ENCODE measurements at places on chromosomes 4 and X.

DNA sequence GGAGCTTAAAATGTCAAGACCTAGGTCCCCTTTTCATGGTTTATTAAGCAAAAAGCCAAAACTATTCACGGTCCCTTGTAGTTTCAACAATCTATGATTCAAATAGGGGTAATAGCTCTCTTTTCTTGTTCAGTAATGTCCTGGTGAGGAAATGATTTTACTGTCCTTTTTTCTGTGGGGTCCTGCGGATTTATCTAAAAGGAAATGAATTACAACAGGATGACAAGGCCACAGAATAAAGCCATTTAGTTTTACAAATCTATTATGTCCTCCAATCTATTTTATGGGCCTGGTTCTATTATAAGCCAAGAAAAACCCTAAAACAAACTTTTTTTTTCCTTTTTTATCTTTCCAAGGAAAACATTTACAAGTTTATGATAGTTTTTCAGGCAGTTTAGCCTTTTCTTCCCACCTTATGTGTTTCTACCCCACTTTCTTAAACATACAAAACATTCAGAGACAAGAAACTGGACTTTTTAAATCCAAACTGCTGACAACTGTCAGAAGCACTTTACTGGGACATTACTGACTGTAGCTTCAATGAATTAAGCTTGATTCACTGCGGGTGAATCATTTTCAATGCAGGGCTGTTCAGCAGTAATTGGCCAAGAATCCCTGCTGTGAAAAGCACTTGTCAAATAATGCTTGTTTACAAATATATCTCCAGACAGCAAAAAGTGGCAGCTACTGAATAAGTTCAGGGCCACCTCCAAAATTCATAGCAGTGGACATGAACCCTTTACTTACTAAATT is 4.3 kb downstream of the EPHA5 start:
- no peak for DNase-seq

DNA sequence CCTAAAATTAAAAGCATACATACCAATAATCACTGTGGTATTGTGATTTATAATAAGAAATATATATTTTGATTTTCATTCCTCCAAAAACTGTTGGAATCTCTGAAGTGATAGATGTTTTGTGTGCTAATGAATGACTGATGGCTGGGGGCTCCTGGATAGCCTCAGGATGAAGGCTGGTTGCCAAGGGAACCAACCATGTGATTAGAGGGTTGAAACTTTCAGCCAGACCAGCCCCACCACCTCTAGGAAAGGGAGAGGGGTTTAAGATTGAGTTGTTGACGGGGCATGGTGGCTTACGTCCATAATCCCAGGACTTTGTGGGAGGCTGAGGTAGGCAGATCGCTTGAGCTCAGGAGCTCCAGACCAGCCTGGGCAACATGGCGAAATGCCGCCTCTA is 34.0 kb downstream of the HS6ST2 start:
- no peak for DNase-seq

GRCh38 chrX:113412106-113412505 is 571.5 kb upstream of the AMOT start:
- DNase-seq = no peak

- no peak for DNase-seq
These were observed 73.8 kb downstream of the MFAP3L start for GRCh38 chr4:169952236-169953002.

DNA sequence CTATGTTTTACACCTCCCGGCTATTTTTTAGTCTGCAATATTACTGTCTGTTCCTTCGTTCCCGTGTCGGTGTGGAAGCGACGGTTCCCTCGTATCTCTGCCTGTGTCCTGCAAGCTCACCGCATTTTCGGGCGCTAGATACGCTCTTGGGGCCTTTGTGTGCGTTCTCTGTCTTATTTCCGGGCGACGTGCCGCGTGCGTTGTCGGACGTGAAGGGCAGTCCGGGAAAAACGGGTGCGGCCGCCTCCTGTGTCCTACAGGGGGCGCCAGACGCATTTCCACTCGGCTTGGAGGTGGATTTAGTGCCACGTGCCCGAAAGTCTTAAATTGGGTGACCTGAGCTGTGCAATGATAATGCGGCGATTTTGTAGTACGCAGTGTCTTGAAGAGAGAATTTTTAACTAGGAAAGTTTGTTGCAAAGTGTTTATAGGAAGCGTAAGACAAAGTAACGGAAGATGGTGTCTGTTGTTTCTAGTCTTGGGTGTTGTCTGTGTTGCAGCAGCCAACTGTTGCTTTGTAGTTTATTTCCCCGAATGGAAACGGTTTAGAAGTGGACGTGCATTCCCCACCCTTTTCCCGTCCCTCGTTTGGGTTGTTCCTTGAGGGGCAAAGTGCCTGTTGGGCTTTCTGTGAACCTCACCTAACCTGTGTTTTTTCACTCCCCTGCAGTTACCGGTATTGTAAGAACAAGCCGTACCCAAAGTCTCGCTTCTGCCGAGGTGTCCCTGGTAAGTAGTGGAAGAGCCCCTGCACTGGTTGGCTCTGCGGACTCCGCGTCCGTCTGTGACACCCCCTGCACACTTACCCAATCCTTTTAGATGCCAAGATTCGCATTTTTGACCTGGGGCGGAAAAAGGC is 720 bp downstream of the RPL10 start:
- DNase-seq = no peak

DNA sequence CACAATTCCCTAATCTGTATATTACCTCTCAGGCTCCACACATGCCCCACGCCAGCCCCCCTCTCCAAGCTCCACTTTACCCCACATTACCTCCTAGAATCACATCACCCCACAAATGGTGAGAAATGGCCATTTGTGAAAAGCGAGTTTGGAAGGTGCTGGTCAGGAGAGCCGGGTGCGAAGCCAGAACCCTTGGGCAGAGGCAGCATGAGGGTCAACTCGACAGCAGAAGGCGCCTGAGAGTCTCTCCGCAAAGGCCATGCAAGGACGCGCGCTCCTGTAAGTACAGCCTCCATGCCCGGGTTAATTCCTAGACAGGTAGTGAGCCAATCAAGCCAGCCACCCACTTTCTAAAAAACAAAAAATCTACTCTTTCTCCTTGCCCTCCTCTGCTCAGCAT is 42.4 kb downstream of the RHOXF2 start:
- DNase-seq = no peak

DNA sequence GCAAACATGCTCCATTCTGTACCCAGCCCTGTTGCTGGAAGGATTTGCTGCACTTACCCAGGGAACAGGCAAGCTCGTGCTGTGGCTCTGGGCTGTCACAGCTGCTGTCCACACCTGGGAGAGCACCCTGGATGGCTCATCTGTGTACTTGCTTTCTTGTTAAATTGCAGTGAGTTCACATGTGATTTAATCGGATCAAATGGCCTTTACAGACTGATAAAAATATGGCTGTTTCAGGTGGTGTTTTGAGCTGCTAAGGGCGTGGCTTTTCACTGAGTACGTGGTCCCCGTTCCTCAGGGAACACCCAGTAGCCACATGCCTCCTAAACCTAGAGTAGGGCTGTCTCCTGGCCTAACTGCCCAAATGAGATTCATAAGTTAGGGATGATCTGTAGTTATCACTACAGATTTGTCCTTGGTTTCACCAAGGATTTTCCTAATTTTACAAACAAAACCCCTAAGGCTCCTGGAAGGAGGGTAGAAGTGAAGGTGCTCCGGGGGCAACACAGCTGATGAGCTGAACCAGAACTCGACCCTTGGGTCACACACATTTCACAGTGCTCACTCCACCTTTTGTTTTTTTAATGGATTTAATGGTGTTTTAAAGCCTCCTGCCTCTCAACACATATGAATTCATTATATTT is 13.7 kb downstream of the KLKB1 start:
- no peak for DNase-seq

- DNase-seq = no peak
These were observed 192.5 kb downstream of the ASMT start for GRCh38 chrX:1807301-1807731.

DNA sequence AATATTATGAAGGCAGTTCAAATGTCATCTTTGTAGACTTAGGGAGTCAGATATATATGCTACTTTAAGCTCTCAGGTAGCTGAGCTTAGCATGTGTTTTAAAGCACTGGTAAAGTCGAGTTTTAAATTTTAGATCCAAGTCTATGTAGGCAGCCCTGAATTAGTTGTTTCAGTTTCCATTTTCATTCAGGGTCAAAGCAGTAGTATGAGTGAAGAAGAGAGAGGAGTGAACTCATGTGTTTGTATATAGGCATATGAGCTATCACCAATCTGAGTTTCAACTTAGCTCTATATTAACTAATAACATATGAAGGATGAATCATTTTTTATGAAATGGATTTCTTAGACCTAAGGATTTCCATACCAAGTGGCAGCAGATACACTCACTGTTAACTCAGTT is 1353.4 kb downstream of the FSTL5 start:
- no peak for DNase-seq
